ENCODE measurements at places on chromosomes 5 and 9.

- no peak for DNase-seq
Observed at GRCh38 chr9:109689701-109690100, 90.3 kb upstream of the PALM2AKAP2 start.

- DNase-seq = peak; percentile 20
Observed at GRCh38 chr5:145943674-145944121, 7.3 kb downstream of the SH3RF2 start.

- no peak for DNase-seq
Observed at GRCh38 chr9:93898502-93899426, 56.4 kb downstream of the BARX1 start.

DNA sequence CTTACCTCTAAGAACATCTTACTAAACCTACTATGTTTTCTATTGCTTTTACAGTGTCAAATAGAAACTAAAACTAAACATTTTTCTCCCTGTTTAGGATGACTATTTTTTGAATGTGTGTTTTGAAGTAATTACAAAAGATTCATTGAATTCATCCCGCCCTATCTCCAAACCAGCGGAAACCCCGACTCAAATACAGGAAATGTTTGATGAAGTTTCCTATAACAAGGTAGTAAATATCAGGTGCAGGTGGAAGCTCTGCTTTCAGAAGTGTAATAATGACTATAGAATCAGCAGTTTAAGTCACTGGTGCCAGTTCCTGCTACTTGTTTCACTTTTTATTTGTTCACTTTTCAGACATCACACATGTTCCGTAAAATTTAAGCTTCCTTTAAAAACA lies 20.0 kb downstream of the ERAP2 start:
- DNase-seq = no peak

DNA sequence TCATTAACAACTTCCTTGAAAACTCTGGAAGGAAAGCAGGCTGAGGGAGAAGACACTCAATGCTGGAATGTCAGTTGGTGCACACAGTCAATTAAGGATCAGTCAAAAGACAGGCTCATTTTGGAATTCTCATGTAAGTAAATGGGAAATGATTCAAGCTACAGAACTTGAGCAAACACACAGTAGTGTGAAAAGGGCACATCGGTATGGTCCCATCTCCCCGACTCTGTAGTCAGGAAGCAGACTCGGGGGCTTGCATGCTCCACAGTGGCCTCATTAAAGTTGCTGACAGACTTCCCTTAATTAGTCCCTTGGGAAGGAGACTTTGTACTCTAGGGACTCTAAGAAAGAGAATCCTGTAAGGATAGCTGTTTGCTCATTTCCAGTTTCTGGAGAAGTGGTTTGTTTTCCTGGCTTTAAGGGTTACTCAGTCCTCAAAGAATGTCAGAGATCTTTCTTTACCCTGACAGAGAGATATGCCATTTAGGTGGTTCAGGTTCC lies 339.2 kb downstream of the ADAMTS6 start:
- no peak for DNase-seq

DNA sequence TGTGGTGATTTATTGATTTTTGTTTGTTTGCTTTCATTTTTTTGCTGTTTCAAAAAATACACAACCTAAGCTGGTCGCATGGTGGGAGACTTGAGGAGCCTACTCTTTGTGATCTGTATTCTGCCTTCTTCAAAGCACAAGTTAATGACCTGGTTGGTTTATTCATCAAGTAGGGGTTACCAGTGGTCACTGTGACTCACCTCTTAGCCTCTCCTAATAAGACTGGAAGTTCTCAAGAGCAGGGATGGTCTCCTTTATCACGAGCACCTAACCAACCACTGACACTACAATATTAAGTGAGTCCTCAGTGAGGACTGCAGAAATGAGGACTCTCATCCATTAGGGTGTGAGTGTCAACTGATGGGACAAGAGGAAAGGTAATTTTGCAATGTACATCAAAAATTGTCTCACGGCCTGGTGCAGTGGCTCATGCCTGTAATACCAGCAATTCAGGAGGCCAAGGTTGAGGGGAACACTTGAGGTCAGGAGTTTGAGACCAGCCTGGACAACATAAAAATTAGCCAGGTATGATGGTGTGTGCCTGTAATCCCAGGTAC lies 13.6 kb upstream of the MTMR12 start:
- DNase-seq = no peak

GRCh38 chr9:127555840-127556820 lies 55.9 kb upstream of the STXBP1 start:
- DNase-seq = peak; percentile 97

GRCh38 chr9:36962691-36963090 lies 71.4 kb downstream of the PAX5 start:
- DNase-seq = no peak

GRCh38 chr9:108746001-108746400 lies 109.8 kb downstream of the ACTL7B start:
- DNase-seq = no peak

DNA sequence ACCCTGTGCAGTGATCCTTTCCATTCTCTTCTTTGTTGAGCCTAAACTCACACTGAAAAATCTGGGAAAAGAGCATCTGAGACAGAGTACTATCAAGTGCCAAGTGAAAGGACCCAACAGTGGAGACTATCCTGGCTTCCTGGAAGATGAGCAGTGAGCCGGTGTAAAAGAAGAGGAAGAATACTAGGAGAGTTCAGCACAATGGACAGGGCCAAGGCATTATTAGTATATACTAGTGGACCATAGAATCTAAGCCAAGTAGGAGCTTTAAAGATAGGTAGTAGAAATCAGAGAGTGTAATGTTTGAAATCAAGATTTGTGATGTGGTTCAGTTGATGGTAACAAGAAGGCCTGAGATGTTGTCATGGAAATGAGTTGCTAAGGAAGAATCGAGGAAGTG lies 140.8 kb downstream of the CAMK4 start:
- DNase-seq = no peak

DNA sequence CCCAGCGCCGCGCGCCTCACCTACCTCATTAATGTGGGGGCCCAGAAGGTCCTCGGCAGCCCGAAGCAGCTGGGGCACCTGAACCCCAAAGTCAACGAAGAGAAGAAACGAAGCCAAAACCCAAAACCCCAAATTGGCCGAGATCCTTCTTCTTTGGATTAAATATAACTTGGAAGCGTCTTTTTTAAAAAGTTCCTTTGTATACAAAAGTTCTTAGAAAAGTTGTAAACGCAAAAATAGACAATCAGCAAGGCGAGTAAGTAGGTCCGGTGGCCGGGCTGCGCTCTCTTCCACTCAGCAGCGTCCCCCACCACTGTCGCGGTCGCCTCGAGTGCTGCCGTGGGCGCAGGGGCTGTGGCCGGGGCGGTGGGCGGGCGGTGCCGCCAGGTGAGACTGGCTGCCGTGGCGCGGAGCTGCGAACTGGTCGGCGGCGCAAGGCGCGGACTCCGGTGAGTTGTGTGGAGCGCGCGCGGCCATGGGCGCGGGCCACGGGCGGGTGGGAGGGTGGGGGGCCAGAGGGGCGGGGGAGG lies 360 bp downstream of the KLF4 start:
- peak; percentile 40 for DNase-seq

GRCh38 chr5:76838481-76839261 lies 11.1 kb upstream of the S100Z start:
- no peak for DNase-seq

DNA sequence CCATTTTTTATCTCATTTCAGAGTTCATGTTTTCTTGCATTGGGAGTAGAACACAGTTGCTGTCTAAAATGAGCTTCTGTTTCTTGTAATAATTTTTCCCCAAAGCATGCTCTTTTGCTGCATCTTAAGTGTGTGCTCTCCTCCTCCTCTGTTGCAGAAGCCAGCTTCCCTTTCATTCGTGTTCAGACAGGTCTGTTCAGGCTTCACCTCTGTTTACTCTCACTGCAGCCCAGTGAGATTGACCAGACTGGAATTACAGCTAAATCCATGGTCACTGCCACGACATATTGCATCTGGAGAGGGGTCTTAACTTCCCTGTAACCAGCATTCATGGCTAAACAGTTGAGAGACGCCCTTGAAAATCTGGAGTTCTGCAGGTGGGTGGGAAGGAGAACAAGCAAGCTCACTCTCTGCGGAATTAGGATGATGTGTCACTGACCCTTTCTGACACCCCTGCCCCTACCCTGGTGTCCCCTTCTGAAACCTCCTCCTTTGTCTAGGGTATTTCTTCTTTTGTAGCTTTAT lies 223.2 kb downstream of the FSTL4 start:
- DNase-seq = no peak

Data from KBM-7 (cell line).